ENCODE measurements at places on chromosomes 13 and 19.
A peak's percentile ranks its signal among the peaks of the same experiment; 100 is the strongest.

- no peak for DNase-seq
These were observed 17.6 kb downstream of the ACOD1 start for GRCh38 chr13:76965759-76966421.

GRCh38 chr13:40132249-40132648 lies 476.8 kb downstream of the COG6 start:
- peak; percentile 41 for DNase-seq

- DNase-seq = peak; percentile 77
These were observed 10.7 kb upstream of the CEACAM3 start for GRCh38 chr19:41785653-41786052.

DNA sequence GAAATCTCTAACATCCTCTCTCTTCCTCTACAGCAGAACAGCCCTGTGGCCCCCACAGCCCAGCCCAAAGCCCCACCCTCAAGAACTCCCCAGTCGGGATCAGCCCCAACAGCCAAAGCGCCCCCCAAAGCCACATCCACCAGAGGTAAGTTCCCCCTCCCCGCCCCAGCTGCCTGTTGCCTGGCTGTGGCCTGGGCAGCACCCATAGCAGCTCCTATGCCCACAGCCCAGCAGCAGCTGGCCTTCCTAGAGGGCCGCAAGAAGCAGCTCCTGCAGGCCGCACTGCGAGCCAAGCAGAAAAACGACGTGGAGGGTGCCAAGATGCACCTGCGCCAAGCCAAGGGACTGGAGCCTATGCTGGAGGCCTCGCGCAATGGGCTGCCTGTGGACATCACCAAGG lies 14.5 kb downstream of the CC2D1A start:
- DNase-seq = no peak

DNA sequence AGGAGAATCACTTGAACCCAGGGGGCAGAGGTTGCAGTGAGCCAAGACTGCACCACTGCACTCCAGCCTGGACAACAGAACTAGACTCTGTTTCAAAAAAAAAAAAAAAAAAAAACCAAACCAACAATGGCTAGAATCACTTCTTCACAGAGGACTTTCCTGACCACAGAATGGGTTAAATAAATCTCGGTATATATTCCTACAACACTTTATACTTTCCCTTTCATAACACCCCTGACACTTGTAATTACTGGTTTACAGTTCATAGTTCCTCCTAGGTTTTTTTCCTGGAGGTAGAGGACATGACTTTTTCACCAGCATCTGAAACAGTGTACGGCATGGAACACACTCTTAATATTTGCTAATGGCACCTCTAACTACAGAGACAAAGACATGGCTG lies 31.4 kb downstream of the ZDHHC20 start:
- DNase-seq = no peak

DNA sequence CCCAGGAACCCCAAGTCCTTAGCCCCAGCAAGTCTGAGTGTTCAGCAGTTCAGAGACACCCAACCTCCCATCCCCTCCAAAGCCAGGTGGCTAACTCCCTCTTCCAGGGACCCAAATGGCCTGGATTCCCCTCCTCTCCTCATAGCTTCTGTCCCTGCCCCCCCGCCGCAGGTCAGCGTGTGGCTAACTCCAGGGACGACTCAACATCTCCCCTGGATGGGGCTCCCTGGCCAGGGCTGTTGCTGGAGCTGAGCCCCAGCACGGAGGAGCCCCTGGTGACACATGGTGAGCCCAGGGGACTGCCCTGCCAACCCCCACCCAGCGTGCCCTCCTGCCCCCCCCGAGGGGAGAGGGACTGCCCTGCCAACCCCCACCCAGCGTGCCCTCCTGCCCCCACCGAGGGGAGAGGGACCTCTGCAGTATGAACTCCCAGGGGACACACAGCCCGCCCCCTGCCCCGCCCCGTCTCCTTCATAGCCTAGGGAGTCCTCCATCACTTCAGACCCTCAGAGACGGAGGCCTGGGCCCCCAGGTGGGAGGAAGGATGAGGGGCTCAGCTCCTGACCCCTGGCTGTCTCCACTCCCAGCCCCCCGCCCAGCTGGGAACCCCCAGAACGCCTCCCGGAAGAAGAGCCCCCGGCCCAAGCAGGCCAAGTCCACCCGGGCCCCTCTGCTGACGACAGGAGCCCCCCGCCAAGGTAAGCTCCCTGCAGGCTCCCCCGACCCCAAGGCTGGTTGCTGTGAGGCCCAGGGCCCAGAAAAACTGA lies 1.7 kb downstream of the SSC5D start:
- no peak for DNase-seq

DNA sequence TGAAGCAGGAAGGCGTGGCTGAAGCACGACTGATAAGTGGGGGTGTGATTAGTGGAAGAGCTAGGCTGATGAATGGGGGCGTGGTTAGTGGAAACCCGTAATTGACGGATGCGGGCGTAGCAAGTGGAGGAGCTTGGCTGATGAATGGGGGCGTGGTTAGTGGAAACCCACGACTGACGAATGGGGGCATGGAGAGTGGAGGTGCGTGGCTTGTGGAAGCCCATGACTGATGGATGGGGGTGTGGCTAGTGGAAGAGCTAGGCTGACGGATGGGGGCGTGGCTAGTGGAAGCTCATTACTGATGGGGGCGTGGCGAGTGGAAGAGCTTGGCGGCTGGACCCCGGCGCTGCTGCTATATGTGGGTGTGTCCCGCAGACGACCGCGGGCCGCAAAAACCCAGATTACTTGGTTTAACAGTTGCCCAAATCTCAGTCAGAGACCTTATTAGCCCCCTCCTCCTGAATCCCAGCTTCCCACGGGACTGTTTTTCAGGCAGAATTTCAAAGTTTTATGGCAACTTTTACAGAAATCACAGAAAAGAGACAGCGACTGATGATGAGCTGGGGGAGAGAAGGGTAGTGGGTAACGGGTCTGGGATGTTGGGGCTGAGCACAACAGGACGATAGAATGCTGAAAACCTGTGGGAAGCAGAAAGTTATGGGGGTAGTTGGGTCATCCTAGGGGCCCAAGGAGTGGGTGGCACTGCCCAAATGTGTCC lies 9.0 kb upstream of the MEIS3 start:
- peak; percentile 94 for DNase-seq

- DNase-seq = no peak
These were observed 37.3 kb downstream of the ZAR1L start for GRCh38 chr13:32277839-32278238.

DNA sequence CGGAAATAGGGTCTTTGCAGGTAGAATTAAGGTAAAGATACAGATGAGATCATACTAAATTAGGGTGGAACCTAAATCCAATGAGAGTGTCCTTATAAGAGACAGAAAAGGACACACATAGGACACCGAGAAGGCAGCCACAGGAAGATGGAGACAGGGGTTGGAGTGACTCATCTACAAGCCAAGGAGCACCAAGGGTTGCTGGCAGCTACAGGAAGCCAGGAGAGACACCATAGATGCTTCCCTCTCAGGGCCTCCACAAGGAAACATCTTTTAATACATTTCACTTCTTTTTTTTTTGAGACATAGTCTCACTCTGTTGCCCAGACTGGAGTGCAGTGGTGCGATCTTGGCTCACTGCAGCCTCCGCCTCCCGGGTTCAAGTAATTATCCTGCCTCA lies 10.1 kb downstream of the TMEM143 start:
- no peak for DNase-seq

- DNase-seq = no peak
These were observed 13.2 kb upstream of the TCF3 start for GRCh38 chr19:1665565-1666047.

DNA sequence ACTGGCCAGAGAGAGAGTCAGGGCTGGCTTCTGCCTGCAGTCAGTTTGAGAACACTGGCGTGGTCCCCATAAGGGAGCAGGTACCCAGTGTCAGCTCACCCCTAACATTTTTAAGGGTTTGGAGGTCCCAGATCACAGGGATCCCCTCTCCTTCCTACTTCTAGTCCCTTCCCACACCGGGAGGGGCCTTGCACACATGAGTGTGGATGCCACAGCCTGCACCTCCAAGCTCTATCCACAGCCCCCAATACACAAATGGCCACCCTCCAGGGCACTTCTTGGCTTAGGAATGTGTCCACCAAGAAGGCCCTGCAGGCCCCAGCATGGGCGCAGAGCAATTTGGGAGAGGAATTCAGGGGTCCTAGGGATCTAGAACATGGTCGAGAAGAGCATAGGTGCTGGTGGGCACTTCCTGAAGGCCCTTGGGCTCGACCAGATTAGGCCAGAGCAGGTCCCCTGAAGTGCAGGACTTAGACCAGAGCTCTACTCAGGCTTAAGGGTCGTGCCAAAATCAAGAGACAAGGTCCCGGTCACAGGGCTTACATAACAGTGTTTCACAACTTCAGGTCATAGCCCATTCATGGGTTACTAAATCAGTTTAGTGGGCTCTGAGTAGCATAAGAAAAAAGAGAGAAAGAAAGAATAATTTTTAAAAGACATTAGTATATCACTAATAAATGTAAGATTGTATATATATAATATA lies 16.0 kb downstream of the FXYD5 start:
- no peak for DNase-seq

GRCh38 chr13:107216046-107216755 lies 648.3 kb upstream of the ARGLU1 start:
- no peak for DNase-seq

DNA sequence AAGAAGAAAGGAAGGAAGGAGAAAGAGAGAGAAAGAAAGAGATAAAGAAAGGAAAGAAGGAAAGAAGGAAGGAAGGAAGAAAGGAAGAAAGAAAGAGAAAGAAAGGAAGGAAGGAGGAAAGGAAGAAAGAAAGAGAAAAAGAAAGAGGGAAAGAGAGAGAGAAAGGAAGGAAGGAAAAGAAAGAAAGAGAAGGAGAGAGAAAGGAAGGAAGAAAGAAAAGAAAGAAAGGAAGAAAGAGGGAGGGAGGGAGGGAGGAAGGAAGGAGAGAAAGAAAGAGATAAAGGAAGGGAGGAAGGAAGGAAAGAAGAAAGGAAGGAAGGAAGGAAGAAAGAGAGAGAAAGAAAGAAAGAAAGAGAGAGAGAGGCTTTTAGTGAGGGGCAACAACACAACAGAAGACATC lies 135.1 kb upstream of the VSTM2B start:
- DNase-seq = no peak

- DNase-seq = no peak
These were observed 34.5 kb upstream of the MRI1 start for GRCh38 chr19:13729859-13730258.

DNA sequence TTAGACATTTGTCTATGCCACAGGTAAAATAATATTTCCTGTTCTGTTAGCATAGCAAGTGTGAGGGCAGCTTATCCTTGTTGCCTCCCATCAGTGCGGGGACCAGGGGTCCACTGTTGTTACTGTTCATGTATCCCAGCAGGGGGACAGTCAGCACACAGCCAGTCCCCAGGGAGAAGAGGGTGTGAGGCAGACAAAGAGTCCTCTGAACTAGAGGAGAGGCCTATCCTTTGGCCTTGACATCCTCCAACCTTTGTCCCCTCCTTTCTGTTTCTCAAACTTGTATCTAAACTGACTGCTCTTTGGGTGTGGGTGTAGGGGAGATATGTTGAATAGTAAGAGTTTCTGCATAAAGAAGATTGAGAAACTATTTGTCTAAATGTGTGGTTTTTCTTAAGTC lies 2.9 kb upstream of the GPR18 start:
- DNase-seq = no peak

DNA sequence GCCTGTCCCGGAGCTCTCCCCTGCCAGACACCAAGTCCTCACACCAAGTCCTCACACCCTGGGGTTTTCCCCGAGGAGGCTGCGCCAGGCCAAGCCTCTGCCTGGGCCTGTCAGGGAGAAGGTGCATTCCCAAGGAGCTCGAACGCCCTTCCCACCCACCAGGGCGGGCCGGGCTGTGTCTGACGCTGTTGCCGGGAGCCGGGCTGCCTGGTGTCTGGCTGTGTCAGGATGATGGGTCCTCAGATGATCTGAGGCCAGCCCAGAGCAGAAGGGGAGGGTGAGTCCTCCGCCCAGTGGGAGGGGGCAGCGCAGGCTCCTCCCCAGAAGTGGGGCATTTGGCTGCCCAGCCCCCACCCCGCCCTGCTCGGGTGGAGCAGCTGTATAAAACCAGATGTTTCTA lies 2.3 kb upstream of the HAS1 start:
- DNase-seq = no peak

- DNase-seq = no peak
These were observed 280.0 kb downstream of the SHISA2 start for GRCh38 chr13:25771641-25772478.

- no peak for DNase-seq
These were observed 915 bp upstream of the KCTD12 start for GRCh38 chr13:76887076-76887563.

GRCh38 chr13:74289861-74290773 lies 155.9 kb upstream of the KLF12 start:
- DNase-seq = peak; percentile 29

- no peak for DNase-seq
These were observed 17.5 kb downstream of the DDX39A start for GRCh38 chr19:14401468-14402195.

GRCh38 chr13:102892503-102892902 lies 46.7 kb downstream of the ERCC5 start:
- no peak for DNase-seq

DNA sequence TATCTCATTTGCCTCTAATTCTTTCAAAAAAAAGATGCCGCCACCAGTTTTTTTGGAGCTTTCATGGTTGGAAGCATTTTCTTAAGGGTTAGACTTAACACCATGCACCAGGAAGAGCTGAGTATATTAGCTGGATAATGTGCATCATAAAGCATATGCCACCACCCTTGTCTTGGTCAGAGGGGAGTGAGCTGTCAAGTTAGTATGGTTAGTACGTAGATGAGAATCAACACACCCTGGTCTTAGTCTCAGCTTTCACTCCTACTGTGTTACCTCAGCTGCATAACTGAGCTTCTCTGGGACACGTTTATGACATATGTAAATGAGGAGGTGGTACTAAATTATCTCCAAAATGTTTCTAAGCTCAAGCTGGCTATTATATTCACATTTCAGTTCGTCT lies 415.6 kb downstream of the DCT start:
- no peak for DNase-seq

GRCh38 chr13:32051156-32051555 lies 19.6 kb downstream of the FRY start:
- DNase-seq = no peak

GRCh38 chr19:294946-295686 lies 3.9 kb upstream of the PLPP2 start:
- DNase-seq = peak; percentile 69

DNA sequence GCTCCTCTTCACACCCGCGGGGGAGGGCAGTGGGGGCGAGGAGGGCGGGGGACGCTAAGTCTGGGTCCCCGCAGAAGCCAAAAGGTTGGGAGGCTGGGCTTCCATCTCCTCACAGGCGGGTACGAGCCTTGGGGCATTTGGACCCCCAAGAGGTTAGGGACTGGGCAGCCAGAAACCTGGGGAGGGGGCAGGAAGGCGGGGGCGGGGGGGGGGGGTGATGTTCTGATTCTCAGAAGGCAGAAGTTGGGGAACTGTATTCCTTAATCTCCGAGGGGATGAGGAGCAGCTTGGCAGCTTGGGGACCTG lies 5.1 kb downstream of the BCL3 start:
- DNase-seq = no peak
